ENCODE measurements at places on chromosomes 3 and 15.

DNA sequence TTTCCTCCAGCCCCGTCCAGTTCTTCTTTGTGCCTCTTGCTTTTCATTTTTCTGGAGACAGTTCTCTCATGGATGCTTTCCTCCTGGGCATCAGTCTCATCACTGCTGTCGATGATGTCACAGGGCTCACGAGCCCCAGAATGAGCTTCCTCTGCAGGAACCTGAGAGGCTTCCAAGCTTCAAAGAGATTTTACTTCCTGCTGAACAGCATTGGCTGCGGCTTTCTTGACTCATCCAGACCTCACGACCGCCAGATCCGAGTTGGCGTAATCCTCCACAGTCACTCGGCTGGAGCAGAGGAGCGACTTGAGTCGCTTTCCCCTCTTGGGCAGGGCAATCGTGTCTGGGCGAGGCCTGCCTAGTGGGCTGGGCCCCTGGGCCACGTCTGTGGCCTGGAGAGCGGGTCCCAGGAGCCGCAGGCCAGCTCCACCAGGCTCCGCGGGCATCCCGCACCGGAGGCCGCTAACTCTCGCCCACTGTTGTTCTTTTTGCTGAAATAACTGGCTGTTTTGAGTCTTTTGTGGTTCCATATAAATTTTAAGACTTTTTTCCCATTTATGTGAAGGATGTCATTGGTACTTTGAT lies 20.8 kb upstream of the FAN1 start:
- no peak for DNase-seq

GRCh38 chr3:188239035-188239434 lies 85.1 kb downstream of the LPP start:
- DNase-seq: no peak

DNA sequence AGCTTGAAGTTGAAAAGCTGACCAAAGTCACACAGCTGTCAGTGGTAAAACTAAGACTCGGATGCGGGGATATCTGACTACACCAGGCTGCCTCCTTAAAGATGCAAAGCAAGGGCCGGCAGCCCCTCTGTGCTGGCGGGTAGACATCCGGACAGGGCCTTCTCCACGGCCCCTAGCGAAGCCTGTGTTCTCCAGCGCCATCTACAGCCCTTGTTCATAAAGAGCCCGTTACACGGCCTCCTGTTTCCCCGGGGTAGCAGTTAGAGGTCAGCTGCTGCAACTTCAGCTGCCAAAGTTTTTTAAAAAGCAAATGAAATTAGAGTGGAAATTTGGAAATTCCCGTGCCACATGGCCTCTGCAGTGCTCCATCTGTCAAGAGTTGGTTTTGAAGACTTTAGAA lies 383.0 kb downstream of the TBL1XR1 start:
- DNase-seq: peak; percentile 38

DNA sequence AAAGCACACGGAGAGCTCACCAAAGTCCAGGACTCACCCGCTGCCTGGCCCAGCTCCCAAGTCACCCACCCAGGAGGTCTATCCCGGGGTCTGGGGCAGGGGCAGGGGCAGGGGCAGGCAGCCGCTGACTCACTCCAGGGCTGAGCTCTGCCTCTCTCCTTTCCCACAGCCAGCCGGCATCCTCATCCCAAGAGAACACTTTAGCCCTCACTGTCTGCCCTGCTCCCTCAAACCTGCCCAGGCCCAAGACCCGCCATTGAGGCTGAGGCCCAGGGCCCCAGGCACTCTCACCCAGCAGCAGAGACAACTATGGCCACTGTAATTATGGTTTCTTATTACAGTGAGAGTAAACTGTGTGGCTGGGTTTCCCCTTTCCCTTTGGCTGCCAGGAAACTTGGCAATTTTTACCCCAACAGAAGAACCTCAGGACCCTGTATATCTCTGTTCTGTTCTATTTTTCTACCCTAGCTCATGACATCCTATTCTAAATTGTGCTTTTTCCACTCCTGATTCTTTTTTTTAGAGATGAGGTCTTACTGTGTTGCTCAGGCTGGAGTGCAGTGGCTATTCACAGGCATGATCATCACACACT lies 53.0 kb downstream of the IQSEC1 start:
- no peak for DNase-seq

- DNase-seq: no peak
Observed at GRCh38 chr15:36691579-36692357, 112.3 kb downstream of the CDIN1 start.

Data from renal cortex interstitium (tissue), 15 donors.